ENCODE measurements at places on chromosomes 1 and 21.

DNA sequence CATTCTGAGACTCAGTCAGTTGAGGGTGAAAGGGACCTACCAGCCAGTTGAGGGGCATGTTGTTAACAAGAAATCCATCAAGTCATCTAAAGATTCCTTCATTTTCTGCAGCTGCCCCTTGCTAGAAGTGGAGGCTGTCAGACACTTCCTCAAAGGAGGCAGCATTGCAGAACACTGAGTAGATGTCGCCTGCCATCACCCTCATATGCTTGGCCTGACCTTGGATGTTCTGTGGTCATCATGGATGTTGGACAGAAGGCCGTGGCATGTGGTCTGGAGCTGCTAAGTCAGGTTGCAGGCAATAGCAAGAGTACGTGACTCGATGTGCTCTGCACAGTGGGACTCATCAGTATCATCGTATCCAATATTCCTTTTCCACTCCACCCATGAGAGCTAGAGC, 70.6 kb downstream of the GATAD2B start:
- DNase-seq: no peak

GRCh38 chr1:87388411-87388810, 59.7 kb downstream of the LMO4 start:
- no peak for DNase-seq

- DNase-seq: no peak
Observed at GRCh38 chr1:69914976-69915765, 290.2 kb downstream of the LRRC40 start.

GRCh38 chr1:62784509-62785365, 805 bp downstream of the ATG4C start:
- no peak for DNase-seq

GRCh38 chr1:186210258-186210657, 164.8 kb downstream of the TPR start:
- no peak for DNase-seq

DNA sequence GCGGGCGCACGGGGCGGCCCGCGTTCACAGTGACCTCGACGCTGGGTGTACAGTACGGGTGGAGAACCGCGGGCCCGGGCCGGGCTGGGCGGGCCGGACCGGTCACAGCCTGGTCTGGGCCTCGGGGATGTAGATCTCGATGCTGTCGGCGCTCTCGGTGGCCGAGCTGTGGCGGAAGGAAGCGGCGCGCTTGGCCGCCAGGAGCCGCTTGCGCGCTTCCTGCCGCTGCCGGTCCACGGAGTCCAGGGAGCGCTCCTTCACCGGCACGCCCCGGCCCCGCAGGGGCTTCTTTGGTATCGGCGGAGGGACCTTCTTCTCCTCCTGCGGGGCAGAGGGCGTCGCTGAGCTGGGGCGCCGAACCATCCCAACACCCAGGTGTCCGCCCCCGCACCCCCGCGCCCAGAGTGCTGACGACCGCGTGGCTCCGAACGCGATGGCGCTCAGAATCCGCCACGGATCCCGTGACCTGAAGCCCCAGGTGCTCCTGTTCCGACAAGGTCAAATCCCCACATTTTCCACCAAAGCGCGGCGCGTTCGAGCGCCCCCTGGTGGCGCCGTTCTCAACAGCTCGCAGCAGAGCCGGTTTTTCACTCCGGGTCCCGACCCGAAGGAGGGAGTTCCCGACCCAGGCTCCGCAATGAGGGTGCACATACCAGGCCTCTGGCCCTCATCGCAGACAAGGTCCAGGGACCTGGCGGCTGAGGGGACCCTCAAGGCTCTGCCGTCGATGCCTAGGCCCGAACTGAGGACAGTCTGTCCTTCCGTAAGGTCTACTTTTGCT, 6.6 kb upstream of the SMIM12 start:
- peak; percentile 78 for DNase-seq

DNA sequence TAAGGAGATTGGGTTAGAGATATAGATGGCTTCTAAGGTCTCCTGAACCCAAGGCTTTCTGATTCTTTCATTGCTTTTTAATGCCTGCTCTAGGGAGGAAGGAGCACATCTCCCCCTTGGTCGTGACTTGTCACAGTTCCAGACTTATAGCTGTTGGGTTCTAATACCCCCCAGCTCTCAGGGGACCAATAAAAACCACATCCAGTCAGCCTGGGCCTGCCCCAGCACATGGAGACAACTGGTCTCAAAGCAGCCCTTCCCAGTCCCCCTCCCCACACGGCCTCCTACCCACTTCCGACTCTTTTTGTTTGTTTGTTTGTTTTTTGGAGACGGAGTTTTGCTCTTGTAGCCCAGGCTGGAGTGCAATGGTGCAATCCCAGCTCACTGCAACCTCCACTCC, 23.3 kb downstream of the QSOX1 start:
- no peak for DNase-seq

DNA sequence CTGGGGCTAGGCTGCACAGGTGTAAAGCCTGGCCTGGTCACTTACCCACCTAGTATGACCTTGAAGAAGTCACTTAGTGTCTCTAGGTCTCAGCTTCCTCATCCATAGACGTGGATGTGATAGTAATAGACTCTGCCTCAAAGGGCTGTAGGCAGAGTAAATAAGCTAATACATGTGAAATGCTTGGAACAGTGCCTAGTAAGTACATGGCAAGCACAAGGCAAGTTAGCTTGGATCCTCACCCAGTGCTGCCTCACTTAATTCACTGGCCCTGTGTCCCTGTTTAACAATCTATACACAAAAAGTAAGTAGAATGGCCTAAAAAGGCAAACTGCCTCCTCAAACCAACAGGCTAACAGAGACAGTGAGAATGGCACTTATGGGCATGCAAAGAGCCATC, 167.8 kb downstream of the PIGK start:
- DNase-seq: no peak

DNA sequence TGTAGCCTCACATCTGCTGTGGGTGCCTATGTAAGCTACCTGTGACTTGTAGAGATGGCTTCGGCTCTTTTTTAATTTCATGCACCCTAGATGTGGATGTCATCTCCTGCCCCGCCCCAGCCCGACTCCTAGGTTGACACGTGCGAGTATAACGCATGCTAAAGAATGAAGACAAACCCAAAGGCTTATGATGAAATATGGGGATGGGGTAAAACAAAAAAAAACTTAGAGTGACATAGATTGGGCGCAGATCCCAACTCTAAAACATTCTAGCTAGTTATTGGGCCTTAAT, 613 bp upstream of the ERO1B start:
- peak; percentile 32 for DNase-seq

DNA sequence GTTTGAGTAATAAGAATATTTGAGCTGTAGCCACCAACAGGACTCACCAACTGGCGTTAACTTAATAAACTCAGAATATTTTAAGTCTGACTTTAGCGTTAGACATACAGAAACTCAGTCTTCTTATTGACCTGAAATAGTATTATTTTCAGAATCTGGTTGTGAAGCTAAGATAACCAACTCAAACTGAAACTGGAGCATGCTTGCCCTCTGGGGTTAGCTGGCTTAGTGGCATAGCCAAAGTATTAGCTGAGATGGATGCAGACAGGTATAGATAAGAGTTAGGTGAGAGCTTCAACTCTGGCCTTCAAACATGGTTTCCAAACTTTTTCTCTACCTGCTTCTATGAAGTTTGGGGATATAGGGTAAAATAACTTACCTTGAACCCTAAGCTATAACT, 40.5 kb downstream of the AMY1C start:
- no peak for DNase-seq

DNA sequence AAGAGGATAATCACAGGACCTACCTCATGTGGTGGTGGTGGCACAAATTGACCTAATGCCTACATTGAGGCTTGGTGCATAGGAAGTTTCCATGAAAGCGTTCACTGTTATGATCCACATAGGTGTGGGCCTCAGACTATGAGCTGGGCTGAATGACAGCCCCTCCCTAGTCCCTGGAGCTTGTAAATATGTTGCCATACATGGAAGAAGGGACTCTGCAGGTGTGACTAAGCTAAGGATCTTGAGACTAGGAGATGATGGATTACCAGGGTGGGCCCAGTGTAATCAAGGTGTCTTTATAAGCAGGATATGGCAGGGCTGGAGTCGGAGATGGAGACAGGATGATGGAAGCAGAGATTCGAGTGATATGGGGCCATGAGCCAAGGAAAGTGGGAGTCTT, 31.0 kb upstream of the KCNE1 start:
- DNase-seq: no peak

- no peak for DNase-seq
Observed at GRCh38 chr1:233759665-233760064, 144.8 kb upstream of the SLC35F3 start.

DNA sequence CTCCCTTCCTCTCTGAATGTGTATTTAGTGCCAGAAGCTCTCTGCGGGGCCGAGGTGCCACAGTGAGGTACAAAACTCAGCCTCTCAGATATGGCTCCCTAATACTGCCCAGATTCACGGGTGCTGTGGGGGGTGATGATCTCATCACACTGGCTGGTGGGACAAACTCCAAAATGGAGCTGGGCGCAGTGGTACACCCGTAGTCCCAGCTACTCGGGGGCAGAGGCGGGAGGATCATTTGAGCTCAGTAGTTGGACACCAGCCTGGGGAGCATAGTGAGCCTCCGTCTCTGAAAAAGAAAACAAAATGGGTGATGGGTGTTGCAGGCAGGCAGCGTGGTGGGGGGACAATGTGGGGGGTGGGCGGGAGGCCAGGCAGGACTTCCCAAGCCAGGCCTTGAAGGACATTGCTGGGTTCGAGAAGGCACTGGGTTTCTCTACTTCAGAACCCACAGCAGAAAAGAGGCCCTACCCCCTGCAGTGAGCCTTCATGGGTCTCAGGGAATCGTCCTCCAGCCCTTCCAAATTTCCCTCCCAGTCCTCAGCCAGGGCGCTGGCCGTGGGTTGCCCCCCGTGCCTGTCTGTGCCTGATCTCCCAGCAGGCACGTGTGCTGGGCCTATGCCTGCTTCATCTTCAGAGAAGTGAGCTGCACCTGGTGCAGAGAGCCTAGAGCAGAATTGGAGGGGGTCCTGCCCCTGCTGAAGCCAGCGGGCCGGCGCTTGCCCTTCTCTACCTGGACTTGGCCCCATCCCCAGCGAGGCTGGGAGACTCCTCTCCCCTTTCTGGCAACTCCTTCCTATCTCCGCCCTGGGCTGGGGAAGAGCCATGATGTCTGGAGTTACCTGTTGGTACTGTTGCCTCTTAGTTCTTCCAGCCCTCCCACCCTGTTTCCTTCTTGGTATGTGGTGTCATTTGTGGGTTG, 14.0 kb downstream of the H6PD start:
- no peak for DNase-seq

- no peak for DNase-seq
Observed at GRCh38 chr1:45084562-45084961, 72.5 kb downstream of the UROD start.

DNA sequence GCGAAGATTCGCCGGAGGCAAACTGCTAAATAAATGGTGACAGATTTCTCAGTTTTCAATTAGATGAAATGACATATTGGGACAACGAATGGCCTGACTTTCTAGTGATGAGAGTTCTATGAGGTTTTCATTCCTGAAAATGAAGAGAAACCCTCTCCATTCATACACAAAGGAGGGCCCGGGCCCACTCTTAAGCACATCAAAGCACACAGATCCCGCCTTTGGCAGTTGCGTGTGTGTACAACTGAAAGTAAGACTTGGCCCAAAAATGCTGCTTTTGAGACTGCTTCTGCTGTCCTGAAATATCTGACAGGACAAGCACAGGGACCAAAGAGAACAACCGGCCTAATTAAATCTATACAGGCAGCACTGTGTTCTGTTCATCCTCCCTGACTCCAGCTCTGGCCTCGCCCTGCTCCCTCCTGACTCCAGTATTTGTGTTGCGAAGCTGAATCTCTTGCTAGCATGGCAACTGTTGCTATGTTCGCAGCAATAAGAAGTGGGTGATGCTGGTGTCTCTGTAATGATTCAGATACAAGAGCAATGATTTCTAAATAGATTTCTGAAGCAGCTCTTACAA, 7.4 kb downstream of the LRRC53 start:
- DNase-seq: no peak

DNA sequence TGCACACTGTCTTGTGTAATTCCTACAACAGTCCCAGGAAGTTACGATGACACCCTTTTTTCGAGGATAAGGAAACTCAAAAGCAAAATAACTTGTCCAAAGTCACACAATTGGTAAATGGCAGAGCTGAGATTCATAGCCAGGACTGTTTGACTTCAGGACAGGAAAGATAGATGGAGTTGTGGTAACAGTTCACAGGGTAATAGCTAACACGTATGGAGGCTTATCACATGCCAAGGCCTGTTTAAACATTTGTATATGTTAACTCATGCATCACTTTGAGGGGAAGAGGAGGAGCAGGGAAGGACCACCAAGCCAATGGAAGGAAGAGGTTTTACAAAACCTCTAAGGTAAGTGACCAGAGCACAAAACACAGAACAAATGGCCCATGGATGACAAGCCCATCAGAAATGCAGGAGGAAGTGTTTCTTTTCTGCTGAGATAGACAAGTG, 2.8 kb downstream of the DHCR24 start:
- DNase-seq: no peak

DNA sequence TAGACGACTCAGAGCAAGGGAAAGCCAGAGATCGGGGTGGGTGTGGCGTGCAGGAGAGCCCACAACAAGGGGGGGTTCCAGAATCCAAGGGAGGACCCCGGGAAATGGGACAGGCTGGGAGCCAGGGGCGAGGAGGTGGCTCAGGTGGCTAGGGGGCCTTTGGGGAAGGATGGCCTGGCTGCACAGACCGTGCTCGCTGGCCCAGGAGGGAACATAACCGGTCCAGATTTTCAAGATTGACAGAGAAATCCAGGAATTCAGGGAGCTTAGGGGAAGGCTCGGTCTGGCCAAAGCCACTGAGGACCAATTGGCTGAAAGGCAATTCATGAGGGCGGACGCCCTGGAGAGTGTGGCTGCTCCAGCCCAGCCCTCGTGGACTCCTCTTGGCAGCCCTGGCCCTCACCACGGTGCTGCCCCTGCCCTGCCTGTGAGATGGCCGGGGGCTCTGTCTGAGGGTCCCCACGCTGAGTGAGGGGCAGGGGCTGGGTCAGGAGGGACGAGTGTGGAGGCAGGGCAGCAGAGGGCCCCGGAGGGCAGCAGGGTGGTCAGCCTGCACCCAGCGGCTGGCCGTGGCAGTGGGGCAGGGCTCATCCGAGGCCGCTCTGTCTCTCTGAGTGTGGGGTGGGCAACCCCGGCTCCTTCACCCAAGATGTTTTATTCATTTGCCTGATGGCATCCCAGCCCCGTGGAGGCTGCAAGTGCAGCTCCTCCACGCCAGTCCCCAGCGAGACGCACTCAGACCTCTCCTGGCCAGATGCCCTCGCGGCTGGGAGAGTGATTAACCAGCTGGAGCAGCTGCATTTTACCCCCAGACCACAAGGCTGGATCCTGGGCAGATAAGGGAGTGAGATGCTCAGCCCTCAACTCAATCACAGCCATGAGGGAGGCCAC, 5.6 kb upstream of the LRRC3 start:
- DNase-seq: no peak

GRCh38 chr1:37073854-37074379, 39.6 kb upstream of the GRIK3 start:
- no peak for DNase-seq
